ENCODE measurements at places on chromosomes 16 and 17. TPM values are rescaled to one million over a fixed set of nuclear protein-coding genes. Genes with fewer than 3 reads are reported as not detected.

DNA sequence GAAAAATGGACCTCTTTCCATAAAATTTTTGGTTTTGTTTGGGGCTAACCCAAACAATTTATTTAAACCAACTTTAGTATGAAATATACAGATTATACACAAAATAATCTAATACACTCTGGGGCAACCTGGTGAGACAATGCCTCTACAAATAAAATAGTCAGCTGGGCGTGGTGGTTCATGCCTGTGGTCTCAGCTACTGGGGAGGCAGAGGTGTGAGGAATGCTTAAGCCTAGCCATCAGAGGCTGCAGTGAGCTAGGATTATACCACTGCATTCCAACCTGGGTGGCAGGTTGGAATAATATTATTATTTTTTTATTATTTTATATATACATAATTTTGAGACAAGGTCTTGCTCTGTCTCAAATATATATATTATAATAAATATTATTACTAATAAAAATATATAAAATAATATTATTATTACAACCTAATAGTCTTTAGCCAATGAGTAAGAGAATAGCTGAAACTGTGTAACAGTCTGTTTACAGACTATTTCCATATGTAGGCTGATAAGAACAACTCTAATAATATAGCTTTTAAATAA lies 50.5 kb downstream of the GLG1 start:
- DNase-seq, result no peak

GRCh38 chr17:44074231-44074910 lies 3.8 kb downstream of the G6PC3 start:
- DNase-seq, result no peak

GRCh38 chr16:659618-660017 lies 8.3 kb upstream of the RHOT2 start:
- DNase-seq, result no peak

GRCh38 chr17:74431568-74432423 lies at the start of gene GPRC5C:
Gene GPRC5C, plus strand, starts transcription at chr17:74432088. Its CDS starts 7,689 bp downstream, at chr17:74439777.
- DNase-seq, result peak; percentile 78

DNA sequence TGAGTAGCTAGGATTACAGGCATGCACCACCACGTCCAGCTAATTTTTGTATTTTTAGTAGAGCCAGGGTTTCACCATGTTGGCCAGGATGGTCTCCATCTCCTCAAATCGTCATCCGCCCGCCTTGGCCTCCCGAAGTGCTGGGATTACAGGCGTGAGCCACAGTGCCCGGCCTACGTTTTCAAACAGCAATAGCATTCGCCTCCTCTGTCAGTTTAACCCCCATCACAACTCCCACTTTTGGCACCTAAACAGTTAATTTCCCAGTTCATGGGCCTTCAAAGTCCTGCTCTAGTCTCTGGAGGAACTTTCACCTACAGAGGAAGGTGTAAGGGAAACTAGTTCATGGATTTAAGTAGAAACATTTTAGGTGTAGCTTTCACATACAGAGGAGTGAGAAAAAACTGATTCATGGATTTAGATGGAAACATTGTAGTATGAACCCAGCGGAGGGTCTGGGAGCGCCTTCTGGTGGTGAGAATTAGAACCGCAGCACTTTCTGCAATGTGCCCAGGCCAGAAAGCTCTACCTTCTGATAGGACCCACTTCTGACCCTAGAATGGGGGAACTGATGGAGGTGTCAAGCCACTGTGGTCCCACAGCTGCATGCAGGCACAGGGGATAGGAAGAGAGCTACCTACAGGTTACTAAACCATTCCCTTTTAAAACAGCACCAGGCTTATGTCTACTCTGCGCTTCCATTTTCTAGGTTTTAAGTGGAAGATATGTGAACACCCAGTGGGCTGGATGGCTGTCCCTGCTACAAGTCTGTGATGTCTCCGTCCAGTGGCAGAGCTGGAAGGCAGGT lies 12.0 kb upstream of the MEOX1 start:
- peak; percentile 90 for DNase-seq

GRCh38 chr17:66676421-66676820 lies 158.5 kb upstream of the CACNG5 start:
- DNase-seq, result no peak

GRCh38 chr17:49843774-49844350 lies 4.0 kb downstream of the TAC4 start:
- DNase-seq, result no peak

The PLD2 gene
- 47.0 TPM for total RNA-seq

The SOX15 gene
- 5.1 TPM for total RNA-seq

The FBXW10 gene
- total RNA-seq, result not detected

Data from sciatic nerve (tissue), 2 donors.